NCI-H526 (cell line): ENCODE measurements at places on chromosomes 12 and 14.
A peak's percentile ranks its signal among the peaks of the same experiment; 100 is the strongest.

DNA sequence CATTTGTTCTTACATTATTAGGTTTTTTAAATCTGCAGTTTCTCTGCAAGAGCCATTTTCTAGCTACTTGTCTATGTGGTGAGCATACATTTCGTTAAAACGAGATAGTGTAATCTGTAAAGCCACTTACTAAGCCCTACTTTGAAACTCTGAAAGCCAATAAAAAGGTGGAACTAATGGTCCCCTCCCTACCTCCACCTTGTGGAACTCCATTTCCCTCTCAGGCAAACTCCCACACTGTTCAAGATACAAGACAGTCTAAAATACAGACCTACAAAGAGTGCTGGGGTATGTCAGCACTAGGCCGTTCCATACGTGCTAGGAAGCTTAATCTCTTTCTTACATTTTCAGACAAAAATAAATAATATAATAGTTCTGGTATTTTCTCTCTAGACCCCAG, 74.1 kb downstream of the DUSP6 start:
- no peak for DNase-seq

- DNase-seq: no peak
Observed at GRCh38 chr12:24749171-24749570, 199.7 kb downstream of the BCAT1 start.

- no peak for DNase-seq
Observed at GRCh38 chr12:86081843-86082242, 174.3 kb downstream of the MGAT4C start.

DNA sequence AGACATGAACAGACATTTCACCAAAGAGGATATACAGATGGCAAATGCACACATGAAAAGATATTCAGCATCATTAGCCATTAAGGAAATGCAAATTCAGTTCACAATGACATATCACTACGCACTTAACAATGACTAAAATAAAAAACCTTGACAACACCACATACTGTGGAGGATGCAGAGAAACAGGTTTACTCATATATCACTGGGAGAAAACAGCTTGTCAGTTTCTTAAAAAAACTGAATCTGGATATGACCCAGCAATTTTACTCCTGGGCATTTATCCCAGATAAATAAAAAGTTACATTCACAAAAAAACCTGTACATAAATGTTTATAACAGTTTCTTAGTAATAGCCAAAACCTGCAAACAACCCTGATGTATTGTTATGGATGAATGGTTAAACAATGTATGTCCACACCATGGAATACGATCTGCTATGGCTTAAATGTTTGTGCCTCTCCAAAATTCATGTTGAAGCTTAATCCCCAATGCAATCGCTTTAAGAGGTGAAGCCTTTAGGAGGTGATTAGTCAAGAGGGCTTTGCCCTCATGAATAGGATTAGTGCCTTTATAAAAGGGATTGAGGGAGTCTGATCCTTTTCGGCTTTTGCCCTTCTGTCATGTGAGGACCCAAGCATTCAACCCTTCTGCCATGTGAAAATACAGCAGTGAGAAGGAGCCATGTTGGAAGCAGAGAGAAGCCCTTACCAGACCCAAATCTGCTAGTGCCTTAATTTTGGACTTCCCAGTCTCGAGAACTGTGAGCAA, 36.0 kb upstream of the PPP4R3A start:
- DNase-seq: no peak

GRCh38 chr12:10238526-10238925, 25.8 kb downstream of the GABARAPL1 start:
- DNase-seq: no peak

- no peak for DNase-seq
Observed at GRCh38 chr14:39459795-39460478, 27.7 kb upstream of the FBXO33 start.

GRCh38 chr12:4193821-4194220, 79.7 kb upstream of the CCND2 start:
- no peak for DNase-seq

GRCh38 chr12:81797100-81797499, 38.0 kb upstream of the PPFIA2 start:
- DNase-seq: peak; percentile 27
